ENCODE measurements at places on chromosomes 7 and 10.

GRCh38 chr7:12754179-12754578, 66.7 kb downstream of the ARL4A start:
- no peak for DNase-seq

DNA sequence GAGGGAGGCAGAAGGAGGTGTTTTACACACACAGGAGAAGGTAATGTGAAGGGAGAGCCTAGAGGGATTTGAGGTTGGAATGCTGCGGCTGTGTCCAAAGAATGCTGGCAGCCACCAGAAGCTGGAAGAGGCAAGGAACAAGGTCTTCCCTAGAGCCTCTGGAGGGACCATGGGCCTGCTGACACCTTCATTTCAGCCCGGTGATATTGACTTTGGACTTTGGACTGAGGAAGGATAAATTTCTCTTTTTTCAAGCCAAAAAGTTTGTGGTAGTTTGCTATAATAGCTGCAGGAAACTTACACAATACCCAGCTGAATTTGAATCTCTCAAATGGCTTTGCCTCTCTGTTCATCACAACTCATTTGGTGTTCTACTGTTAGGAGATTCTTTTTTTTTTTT, 34.6 kb downstream of the UBN2 start:
- DNase-seq: no peak

DNA sequence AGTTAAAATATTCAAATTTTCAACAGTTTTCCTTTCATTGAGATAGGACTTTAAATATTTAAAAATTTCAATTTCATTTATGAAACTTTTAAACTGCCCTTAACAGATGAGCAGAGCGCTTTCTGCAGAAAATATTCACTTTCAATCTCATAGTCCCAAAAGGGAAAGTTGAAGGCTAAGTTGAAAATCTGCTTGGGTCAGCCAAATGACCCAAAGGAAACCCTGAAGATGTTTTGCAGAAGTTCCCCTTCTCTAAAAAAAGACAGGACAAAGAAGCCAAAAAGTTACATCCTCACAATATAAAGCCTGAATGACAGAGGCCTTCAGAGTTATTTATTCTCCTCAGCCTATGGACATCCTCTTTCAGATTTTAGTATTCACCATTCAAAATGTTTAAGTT, 17.6 kb upstream of the SCIN start:
- no peak for DNase-seq

DNA sequence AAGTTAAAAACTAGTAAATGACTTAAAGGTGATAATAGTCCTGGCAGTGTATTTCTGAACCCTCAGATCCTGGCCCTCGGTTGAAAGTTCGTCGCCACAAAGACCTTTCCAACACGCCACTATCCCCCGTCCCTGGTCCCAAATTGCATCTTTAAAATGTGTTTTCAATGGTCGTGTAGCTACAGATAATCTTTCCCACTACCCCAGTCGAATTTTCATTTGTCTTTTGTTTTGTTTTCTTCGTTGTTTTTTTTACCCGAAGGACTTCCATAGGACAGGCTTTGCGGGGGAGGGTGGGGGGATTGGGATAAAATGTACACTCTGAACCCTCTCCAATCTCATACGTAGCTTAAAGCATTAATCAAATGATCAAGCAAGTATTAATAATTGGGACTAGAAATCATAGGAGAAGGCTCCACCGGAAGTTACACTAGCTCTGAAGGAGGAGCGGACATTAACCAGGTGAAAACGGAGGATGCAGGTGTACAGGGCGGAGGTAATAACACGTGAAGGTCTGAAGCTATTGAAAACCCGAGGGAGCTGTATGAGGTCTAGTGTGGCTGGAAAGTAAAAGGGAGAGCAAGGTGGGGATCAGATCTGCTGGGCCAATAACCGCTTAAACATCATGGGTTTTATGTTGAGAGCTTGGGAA, 32.8 kb upstream of the PHF14 start:
- peak; percentile 60 for DNase-seq

GRCh38 chr7:100102950-100103840, 1.8 kb downstream of the AP4M1 start:
- no peak for DNase-seq

DNA sequence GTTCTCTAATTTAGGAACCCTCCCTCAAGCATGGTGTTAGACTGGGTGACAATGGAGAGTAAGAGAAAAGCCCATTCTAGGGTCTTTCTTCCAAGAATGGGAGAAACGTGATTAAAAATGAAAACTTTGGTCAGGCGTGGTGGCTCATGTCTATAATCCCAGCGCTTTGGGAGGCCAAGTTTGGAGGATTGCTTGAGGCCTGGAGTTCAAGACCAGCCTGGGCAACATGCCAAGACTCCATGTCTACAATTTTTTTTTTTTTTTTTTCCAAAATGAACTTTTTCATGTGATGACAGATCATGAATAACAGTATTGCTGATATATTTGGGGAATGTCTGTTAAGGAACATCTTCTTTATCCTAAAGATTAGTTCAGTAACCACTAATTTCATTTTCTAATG, 194.6 kb downstream of the MLLT10 start:
- no peak for DNase-seq

GRCh38 chr10:85400981-85401695, 965.5 kb downstream of the GRID1 start:
- DNase-seq: no peak

DNA sequence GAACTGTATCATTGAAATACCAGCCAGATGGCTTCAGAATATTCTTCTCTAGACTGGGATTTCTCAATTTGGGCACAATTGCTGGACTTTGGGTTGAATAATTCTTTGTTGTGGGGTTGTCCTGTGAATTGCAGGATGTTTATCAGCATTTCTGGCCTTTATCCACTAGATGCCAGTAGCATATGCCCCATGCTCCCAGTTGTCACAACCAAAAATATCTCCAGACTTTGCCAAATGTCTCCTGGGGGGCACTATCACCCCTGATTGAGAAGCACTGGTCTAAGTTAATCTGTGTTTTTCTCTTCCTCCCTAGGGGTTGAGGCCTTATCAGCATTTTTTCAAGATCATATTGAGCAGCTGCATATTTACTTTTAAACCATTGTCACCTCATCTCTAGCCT, 204.9 kb upstream of the SP8 start:
- no peak for DNase-seq

DNA sequence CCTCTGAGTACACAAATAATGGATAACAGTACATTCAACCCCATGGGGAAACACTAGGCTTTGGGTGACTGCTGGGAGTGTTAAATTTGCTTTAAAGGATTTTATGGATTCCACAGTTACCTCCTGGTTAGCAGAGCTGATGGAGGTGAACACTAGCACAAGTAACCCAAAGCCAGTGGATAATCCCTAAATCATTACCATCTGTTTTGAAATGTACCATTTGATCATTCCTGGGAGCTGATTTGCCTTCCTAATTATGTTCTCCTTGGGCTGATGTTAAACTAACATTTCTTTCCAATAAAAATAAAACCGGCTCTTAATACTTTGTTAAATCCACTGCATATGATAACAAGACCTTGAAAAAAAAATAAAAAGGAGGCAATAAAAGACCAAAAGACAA, 493.9 kb downstream of the PLXNA4 start:
- DNase-seq: no peak

GRCh38 chr7:42452356-42452755, 215.3 kb upstream of the GLI3 start:
- DNase-seq: no peak

- no peak for DNase-seq
These were observed 27.6 kb downstream of the SLC35G1 start for GRCh38 chr10:93921338-93921737.

- DNase-seq: no peak
These were observed 11.7 kb upstream of the RAMP3 start for GRCh38 chr7:45145881-45146280.

Measured in NCI-H1105 (cell line).